ENCODE measurements at places on chromosomes 6 and 20.

GRCh38 chr6:131001111-131001736, 61.8 kb downstream of the EPB41L2 start:
- no peak for DNase-seq

DNA sequence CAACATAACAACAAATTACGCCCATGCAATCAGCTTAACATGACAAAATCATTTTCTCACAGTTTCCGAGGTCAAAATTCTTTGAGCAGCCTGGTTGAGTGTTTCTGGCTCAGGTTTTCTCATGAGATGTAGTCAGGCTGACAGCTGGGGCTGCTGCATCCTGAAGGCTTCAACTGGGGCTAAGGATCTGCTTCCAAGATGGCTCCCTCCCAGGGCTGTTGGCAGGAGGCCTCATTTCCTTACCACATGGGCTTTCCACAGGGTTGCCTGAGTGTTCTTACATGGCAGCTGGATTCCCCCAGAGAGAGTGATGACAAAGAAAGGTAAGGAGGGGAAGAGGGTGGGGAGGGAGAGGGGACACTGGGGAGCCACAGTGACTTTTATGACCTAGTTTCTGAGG, 63.1 kb upstream of the NNAT start:
- DNase-seq: no peak

DNA sequence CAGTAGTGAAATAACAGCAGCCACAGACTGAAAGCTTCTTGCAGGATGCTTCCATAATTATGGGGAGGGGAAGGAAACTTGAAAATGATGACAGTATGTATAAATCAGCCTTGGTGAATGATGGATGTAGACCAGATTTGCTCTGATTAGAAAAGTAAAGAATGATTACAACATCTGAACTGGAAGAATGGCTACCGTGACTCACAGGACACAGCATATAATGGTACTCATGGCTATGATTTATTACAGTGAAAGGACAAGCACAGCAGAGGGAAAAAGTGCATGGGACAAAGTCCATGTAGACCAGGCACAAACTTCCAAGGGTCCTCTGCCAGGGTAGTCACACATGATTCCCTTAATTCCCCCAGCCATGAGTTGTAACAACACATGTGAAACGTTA, 70.7 kb upstream of the POPDC3 start:
- no peak for DNase-seq

GRCh38 chr6:111798281-111798725, 74.9 kb downstream of the FYN start:
- no peak for DNase-seq

GRCh38 chr20:59525500-59526241, 78.7 kb upstream of the PHACTR3 start:
- no peak for DNase-seq

DNA sequence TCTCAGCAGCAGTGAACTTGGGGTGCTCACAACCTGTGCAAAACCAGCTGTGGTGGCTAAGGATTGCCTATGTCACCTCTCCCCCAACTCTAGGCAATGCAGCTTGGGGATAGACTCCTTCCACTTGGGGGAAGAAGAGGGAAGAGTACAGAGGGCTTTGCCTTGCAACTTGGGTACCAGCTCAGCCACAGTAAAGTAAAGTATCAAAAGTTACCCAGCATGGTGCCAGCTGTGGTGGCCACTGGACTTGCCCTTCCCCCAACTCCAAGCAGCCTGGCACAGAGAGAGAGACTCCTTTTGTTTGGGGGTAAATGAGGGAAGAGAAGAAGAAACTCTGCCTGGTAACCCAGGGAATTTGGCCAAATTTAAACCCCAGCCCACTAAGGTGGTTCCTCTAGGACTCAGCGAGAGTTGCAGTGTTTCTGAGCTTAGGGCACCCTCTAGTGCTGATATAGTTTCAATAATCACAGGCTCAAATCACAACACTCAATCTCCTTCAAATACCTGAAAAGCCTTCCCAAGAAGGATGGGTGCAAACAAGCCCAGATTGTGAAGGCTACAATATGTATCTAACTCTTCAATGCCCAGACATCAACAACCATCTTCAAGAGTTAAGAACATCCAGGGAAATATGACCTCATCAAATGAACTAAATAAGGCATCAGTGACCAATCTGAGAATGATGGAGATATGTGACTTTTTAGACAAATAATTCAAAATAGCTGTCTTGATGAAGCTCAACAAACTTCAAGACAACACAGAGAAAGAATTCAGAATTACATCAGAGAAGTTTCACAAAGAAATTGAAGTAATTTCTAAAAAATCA, 7.6 kb upstream of the DEFB129 start:
- no peak for DNase-seq

GRCh38 chr6:155314773-155315515, 660 bp upstream of the TFB1M start:
- no peak for DNase-seq

GRCh38 chr20:46548688-46549087, 1.8 kb downstream of the OCSTAMP start:
- no peak for DNase-seq

- DNase-seq: no peak
These were observed 53.4 kb upstream of the TBXT start for GRCh38 chr6:166221040-166221439.

- DNase-seq: no peak
These were observed 55.0 kb upstream of the PLCB1 start for GRCh38 chr20:8077137-8077466.

DNA sequence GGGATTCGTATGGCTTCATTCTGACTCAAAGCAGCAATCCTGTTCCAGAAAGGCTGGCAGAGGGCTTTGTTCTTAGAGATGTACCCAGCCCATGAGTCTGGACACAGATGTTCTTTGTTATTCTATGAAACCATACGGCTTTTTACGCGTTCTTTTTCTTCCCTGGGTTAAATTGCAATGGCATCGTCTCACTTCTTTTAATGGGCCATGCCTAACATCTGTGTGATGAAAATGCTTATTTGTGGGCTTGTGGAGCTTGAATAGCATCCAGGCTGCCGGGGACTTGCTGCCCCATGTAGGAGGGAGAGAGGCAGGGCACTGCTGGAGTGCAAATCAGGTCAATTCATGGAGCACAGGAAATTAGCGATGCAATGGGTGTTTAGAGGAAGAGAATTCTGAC, 19.4 kb downstream of the FAM50B start:
- no peak for DNase-seq

DNA sequence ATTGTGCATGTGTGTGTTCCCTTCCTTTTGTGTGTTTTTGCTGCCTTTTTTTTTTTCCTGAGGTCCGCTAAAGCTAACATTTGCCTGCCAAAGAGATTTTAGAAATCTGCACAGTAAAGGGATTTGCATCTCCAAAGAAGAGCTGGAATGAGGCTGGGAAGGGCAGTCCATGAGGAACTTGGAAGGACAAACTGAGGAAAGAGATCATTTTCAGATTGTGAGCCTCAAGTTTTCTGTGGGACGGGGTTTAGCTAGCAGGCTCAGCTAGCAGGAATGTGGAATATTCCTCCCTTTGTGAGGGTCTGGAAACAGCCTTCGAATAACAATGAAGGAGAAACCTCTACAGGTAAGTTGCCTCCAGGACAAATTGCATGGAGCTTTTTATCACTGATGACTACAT, 3.8 kb downstream of the INSM1 start:
- no peak for DNase-seq

DNA sequence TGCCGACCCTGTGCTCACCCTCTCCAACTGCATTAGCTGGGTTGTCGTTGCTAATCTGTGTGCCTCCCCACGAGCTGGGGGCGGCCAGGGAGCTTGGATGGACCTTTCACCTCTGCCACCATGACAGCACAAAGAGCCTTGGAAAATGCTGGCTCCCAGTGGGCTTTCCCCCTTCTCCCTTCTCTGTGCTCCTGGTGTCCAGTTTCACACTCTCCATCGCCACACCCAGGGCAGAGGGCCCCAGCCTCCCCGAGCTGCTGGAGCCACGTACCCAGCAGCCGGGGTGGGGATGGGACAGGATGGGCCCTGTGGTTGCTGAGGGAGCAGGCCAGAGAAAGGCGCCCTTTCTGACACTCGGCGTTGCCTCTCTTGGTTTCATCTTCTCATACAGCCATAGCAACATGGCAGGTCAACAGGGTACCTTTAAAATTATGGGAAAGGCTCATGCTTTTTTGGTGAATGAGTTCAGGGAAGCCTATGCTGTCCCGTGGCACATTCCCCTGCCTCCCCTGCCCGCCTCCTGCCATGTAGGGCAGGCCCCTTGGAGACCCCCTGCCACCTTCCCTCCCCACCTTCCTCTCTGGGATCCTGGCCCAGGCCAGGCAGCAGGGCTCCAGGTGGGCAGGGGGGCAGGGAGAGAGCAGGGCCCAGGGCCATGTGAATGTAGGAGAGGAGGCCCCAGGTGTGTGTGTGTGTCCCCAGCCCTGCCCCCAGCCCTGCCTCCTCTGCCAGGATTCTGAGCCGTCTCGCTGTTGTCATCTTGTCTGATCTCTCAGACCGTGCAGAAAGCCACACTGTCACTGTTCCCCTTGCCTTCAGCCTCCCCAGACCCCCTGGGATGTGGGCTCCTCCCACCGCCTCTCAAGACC, 85.2 kb upstream of the CCDC167 start:
- no peak for DNase-seq

GRCh38 chr6:148743476-148743875, 3.4 kb upstream of the UST start:
- DNase-seq: no peak

Measured in esophagus squamous epithelium (tissue), 5 donors.